T-helper 17 cell (primary cell): ENCODE measurements at places on chromosomes 12 and 14. TPM values are rescaled to one million over a fixed set of nuclear protein-coding genes. Genes with fewer than 3 reads are reported as not detected.

PRIMA1 gene
- total RNA-seq = not detected

GLIPR1 gene
- 105 TPM for total RNA-seq

GLIPR1L1 gene
- total RNA-seq = not detected

DNA sequence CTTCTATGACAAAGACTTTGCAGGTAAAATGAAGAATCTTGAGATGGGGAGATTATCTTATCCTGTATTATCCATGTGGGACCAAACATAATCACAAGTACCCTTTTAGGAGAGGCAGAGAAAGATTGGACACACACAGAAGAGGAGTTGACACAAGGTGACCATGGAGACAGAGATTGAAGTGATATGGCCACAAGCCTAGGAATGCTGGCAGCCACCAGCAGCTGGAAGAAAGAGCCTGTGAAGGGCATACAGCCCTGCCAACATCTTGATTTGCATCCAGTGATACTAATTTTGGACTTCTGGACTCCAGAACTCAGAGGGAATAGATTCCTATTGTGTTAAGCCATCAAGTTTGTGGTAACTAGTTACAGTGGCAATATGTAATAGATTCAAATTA lies 78.1 kb downstream of the RPS29 start:
- DNase-seq = no peak

SOAT2 gene
- 0.83 TPM for total RNA-seq
